ENCODE measurements at places on chromosomes 2 and 18.

- DNase-seq: no peak
Observed at GRCh38 chr2:122329278-122329677, 573.8 kb downstream of the TSN start.

DNA sequence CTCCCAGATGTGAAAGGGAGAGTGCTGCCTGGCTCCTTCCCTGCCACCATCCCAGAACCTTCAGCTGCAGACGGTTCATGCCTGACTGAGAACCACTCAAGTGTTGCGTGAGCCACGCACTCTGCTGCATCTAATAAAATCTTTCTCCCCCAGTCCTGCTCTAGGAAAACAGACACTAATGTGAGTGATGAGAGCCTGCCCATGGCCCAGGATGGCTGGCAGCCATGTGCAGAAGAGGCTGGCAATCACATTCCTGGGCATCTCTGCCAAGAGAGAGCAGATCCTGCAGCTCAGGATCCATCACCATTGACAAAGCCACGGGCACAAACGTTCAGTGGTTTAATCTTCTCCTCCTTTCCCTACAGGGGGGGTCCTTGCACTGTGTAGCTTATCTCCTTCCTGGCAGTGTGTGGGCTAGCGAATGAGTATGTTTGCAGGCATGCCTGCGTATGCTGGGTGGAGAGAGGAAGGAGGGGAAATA, 477.5 kb downstream of the SLC4A3 start:
- no peak for DNase-seq

GRCh38 chr18:805008-805754, 6.9 kb downstream of the YES1 start:
- no peak for DNase-seq

- no peak for DNase-seq
Observed at GRCh38 chr2:129751409-129751808, 228.1 kb upstream of the RAB6C start.

DNA sequence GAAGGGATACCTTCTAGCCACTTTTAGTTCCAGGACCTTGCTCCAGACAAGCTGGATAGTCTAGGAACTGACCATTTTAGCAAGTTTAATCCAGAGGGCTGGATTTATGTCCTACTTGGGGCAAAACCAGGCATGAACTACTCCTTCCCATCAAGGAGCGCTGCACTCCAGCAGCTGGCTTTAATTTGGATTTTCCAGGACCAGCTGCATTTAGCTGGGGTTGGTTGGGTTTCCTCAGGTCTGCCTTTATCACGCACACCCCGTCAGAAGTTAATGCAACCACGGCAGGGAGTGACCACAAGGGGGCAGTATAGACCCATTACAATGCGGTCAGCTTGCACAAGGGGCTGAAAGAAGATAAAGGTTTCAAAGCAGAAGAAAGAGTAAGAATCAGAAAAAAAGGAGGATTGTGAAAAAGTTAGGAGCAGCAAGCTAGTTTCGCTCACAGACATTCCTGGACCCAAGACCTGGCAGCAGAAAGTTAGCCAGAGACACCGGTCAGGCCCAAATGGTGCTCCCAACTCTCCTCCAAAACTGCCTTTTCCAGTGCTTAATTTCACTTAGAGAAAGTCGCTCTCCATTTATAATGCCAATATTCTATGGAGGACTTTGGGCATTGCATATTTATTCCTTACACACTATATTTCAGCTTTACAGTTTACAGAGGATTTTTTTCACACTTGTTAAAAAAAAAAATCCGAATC, 40.1 kb downstream of the SLC4A1AP start:
- peak; percentile 92 for DNase-seq

DNA sequence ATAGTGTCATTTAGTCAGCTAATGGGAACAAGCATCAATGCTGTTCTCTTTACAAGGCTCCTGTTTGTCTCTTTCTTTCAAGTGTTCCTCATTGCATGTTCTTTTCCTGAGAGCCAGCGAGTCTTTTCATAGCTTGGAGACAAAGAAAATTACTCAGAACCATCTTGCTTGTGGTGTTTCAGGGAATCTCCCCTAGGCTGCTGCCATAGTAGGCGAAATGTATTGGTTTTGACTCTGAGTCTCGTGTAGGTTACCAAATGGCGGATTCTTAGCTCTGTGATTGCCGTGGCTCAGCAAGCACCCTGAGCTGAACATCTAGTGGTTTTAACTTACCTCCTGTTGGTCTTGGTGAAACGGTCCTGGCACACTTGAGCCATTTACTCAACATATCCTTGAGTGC, 68.7 kb downstream of the RHBDD1 start:
- no peak for DNase-seq

DNA sequence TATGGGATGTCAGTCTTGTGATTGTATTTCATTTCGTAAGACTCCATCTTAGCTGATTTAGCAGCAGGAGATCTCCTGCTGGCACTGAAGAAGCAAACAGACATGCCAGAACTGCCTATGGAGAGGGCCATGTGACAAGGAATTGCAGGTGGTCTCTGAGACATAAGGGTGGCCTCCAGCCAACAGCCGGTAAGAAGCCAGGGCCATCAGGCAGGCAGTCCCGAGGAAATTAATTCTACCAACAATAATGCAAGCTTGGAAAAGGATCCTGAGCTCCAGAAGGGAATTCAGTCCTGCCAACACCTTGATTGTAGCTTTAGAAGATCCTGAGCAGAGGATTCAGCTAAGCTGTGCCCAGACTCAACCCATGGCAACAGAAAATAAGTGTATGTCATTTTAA, 87.1 kb upstream of the DNAJC10 start:
- DNase-seq: no peak

GRCh38 chr18:9401176-9401575, 66.6 kb downstream of the TWSG1 start:
- DNase-seq: no peak

DNA sequence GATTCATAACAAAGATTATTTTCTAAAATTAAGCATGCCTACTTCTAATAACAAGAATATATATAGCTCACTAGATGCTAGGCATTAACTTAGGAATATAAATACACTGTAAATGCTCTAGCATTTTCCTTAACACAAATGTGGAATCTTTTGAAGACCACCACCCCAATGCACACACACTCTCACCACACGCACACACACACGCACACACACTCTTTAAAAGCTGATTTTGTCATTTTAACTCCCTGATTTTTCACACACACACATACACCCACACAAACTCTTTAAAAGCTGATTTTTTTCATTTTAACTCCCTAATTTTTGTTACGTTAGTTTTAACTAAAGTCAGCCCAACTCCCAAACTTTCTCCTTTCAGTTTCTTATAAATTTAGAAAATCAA, 3.0 kb downstream of the COL5A2 start:
- DNase-seq: no peak

GRCh38 chr18:79522451-79523205, 126.9 kb downstream of the NFATC1 start:
- DNase-seq: no peak

DNA sequence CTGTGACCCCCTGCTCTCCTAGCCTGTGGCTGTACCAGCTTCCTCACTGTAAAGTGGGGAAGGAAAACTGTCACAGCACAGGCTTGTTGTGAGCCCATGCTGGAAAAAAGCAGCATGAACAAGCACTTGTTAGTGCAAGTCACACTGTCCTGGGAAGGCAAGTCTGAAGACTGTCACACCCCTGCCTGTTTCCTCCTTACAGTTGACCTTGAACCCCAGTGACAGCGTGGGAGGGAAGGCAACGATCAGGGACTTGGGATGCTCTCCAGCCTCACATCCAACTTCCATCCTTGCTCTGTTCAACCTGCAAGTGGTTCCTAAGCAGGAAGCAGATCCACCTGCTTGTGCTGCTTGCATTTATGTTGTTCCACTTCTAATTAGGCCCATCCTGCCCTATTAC, 311.3 kb upstream of the KLHL29 start:
- DNase-seq: no peak

DNA sequence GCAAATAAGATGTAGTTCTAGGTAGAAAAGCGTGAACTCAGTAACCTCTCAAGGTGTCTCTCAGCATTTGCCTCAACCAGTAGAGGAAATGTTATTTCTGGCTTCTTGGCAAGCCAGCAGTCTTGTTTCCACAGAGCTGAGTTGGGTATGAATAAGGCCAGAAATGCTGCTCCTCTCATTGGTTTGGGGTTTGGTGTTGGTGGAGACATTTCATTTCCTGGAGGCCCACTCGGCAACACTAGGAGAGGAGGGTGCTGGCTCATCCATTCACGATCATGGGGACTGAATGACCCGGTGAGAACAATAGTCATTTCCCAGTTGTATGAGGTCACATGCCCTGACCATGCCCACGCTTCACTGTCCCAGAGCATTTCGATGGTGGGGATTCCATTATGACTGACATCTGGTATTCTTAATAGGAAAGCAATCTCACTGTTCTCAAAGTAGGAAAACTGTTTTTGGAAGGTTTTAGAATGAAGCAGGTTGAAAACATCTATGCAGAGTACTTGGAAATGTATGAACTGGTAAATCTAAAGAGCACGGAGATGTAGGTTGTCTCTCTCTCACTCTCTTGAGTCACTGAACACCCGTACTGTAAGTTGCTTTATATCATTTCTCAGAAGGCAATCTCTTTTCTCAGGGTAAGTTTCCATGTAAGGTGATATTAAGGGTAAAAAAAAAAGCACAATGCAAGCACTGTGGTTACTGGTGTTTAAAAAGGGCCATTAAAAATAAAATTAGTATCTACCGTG, 37.1 kb upstream of the CTLA4 start:
- DNase-seq: peak; percentile 33

DNA sequence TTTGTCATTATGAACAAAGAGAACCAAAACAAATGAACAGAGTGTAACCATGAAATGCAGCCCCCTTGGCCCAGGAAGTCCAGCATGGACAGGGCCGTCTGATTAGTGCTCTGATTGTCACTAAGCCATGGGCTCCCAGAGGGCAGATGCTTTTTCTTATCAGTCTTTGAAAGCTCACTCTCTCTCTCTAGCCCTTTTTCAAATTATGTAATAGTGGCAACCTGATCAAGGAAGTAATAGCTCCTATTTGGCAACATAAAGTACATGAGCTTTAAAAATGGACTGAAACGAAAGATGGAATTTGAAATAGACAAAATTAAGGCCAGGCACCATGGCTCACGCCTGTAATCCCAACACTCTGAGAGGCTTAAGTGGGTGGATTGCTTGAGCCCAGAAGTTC, 32.4 kb upstream of the EPG5 start:
- no peak for DNase-seq

DNA sequence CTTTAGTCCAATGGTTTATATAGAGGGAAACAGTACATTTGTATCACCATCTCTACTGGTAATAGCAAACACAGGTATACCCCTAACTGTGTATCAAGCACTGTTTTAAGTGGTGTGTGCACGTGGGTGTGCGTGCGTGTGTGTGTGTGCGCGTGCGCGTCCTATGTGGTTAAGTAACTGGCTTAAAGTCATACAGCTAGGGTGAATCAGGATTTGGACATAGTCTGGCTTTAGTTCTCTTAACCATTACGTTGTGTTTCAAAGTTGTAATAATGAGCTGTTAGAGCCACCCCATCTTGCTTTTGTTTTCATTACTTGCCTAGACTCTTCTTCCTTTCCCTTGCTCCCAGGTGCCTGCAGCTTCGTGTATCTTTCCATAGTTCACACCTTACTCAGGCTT, 2.1 kb downstream of the HADHB start:
- DNase-seq: no peak

GRCh38 chr2:212975333-212975732, 176.1 kb downstream of the IKZF2 start:
- DNase-seq: peak; percentile 23

DNA sequence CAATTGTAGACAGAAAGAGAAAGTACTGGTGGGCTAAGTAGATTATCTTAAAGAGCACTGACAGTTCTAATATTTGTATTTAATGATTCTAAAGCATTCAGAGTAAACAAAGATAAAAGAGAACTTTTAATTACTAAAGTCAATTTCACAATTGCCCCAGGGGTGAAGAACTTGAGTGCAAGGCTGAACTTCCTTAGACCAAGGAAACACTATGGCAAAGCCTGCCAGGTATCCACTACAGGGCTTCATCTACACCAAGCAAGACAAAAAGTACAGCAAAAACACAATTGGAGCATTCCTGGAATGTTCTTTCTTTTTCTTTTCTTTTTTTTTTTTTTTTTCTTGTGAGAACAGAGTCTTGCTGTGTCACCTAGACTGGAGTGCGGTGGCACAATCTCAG, 46.9 kb upstream of the NDUFV2 start:
- DNase-seq: no peak

GRCh38 chr18:57051657-57052044, 95.2 kb upstream of the BOD1L2 start:
- DNase-seq: no peak

GRCh38 chr2:100137866-100138570, 4.4 kb downstream of the AFF3 start:
- DNase-seq: no peak

DNA sequence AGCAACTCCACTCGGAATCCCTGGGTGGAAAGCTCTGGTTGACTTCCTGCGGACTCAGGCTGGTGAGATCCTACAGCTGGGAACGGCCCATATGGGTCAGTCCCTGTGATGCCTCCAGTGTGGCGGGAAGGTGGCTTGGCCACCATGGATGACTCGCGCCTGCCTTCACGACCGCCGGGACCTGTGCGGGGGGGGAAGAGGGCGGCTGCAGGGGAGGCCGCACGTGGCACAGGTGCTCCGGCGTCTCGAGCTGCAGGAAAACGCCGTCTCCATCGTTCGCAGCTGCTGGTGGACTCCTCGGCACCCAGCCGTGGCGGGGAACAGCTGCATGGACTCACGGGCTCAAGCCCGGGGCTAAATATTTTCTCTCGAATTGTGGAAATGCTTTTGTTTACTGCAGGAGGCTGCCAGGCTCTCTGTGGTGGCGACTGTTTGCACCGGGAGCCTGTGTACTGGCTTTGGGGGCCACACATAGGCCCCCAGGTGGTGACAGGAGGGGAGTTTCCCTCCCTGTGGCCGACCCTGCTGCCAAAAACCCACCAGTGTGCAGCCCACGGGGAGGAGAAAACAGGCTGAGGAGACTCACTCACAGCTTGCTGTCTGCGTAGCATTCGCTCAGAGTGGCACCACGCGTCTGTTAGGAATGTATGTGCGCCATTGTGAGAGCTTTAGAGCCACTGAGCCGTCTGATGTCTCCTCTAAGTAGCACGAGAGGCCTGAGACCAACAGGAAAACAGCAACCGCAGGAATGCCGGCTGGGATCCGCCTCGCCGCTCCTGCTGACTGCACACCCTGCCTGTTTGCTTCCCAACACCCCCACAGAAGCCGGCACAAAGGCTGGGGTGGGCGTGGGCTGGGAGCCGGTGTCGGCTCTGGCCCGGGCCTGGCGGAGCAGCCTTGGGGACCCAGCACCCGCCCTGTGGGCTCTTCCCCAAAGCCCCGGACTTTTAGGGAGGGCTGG, 89.2 kb downstream of the NFATC1 start:
- DNase-seq: no peak

DNA sequence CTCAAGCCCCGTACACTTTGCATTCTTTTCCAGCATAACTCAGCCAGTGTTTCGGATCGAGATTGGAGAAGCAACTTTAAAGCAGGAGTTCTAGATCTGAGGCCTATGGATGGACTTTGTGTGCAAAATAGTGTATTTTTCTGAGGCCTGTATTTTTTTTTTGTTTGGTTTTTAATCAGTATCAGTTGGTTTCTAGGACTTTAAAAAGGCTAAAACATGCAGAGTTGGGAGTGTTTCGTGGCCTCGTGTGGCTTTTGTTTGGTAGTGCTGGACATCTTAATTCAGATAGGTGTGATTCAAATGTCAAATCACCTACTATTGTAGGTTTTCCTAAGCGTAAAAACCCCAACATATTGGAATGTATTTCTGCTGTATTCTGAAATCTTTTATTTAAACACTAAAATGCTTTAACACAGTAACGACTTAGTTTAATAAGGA, 282 bp upstream of the PUS10 start:
- no peak for DNase-seq

Measured in suppressor macrophage (primary cell).